Right renal pelvis (tissue), 4 donors: ENCODE measurements at places on chromosomes 7 and 10. TPM values are rescaled to one million over a fixed set of nuclear protein-coding genes. Genes with fewer than 3 reads are reported as not detected.

The SLC18A3 gene
- polyA plus RNA-seq, result not detected

DNA sequence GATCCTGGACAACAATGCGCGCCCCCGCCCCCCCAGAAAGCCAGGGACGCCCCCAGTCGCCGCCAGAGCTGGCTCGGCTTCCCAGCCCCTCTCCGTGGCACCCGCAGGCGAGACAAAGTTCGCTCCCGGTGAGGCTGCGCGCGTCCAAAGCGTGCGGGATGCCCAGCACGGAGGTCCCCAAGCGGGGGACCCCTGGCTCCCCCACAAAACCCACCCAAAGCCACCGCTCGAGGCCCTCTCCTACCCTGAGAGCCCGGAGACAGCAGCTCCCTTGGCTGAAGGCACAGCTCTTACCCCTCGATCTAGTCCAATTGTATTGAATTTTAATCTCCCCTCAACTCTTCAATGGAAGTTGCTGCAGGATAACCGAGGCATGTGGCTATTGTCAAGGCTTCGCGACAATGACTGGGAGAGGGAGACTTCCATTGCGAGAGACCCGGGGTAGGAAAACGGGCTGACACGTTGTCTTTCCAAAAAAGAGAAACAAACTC, 305.3 kb downstream of the PRPF18 start:
- no peak for DNase-seq

DNA sequence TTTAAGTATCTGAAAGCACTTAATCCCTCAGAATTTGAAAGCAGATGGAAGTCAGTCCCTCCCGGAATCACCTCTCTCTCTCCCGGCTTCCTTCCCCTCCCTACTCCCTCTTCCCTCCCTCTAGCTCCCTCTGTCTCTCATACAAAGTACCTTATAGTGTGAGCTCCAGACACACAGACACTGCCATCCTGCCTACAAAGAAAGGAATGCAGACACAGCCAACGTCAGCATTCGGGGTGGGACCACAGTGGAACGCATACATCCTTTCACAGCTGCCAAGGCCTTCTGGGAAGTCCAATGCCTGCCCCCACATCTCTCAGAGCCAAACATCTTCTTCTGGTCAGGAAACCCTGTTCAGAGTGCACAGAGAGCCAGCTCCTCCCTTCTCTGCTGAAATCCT, 9.3 kb downstream of the NOD1 start:
- no peak for DNase-seq

- DNase-seq, result no peak
These were observed 233.0 kb downstream of the PTN start for GRCh38 chr7:137110535-137110934.

GRCh38 chr7:14092331-14092730, 102.9 kb upstream of the ETV1 start:
- DNase-seq, result no peak

- DNase-seq, result no peak
These were observed 21.6 kb downstream of the NT5C3A start for GRCh38 chr7:33040803-33041516.

GRCh38 chr7:69819333-69819705, 221.0 kb downstream of the AUTS2 start:
- no peak for DNase-seq

- no peak for DNase-seq
These were observed 16.1 kb downstream of the TARP start for GRCh38 chr7:38257350-38257677.
